ENCODE measurements at places on chromosomes 2 and 18.

DNA sequence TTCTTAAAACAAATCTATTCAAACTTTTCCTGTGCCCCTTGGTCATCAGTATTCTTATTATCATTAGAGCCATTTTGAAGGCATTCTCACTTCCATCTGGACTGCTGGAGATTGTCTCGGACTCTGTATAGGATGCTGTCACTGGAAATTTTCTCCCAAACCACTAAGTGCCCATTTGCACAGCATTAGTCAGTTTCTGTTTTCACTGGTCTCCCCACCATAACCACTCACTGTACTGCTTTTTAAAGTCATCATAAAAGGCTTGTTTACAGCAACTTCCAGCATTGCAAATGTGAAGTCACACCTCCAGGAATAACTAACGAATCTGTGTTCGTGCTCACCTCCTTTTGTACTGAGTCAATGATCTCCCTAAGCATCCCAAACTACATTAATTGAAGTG is 150.9 kb upstream of the SERTAD2 start:
- no peak for DNase-seq

- peak; percentile 40 for DNase-seq
These were observed 91.1 kb upstream of the FZD7 start for GRCh38 chr2:201942531-201942930.

- DNase-seq, result no peak
These were observed 405.2 kb downstream of the NCKAP5 start for GRCh38 chr2:133163111-133163510.

GRCh38 chr2:68203587-68203986 is 45.9 kb downstream of the PNO1 start:
- no peak for DNase-seq

DNA sequence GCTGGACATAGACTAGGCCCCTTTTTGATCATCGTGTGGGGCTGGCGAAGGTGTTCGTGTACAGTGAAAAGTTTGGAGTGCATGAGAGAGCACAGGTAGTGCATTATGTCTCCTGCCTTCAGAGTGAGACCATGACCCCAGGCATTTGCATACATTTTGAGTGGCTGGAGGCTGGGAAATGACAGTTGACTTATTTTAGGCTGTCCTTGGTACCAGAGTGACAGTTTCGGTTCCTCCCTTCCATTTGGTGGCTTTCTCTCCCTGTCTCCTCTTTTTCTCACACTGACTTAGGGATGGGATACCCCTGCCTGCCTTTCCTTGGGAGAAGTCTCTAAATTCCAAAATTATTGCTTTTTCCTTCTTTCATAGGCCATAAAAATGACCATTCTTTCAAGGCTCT is 20.1 kb downstream of the SERPINB12 start:
- no peak for DNase-seq

DNA sequence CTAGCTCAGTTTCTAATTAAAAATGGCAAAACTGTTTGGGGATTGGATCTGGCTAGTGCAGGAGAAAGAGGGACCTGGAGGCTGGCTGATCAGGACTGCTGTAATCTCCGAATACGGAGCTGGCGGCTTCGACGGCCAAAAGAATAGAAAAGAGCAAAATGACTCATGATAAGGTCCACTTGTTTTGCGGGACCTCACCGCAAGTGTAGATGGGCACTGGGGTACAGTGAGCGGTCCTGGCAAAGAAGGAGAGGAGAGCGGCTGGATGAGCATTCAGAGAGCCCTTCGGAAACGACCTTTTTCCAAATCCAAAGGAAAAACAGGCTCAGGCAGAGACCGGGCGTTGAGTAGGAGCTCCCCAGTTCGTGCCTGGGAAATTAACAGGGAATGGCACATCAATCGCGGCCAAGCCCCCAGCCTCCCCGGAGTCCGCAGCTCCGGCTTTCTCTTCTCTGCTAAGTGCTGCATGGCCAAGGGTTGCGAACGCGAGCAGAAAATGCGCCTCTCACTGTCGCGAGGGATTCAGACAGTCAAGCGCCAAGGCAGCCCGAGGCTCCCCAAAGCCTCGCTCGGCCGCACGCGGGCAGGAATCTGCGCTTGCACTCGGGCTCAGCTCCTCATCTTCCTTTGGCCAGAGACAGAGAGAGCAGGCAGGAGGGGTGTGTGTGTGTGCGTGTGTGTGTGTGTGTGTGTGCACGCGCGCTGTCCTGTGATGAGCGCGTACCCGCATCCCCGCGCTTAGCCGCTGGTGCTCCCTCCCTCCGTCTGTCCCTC is 1.8 kb downstream of the DCC start:
- DNase-seq, result peak; percentile 75

DNA sequence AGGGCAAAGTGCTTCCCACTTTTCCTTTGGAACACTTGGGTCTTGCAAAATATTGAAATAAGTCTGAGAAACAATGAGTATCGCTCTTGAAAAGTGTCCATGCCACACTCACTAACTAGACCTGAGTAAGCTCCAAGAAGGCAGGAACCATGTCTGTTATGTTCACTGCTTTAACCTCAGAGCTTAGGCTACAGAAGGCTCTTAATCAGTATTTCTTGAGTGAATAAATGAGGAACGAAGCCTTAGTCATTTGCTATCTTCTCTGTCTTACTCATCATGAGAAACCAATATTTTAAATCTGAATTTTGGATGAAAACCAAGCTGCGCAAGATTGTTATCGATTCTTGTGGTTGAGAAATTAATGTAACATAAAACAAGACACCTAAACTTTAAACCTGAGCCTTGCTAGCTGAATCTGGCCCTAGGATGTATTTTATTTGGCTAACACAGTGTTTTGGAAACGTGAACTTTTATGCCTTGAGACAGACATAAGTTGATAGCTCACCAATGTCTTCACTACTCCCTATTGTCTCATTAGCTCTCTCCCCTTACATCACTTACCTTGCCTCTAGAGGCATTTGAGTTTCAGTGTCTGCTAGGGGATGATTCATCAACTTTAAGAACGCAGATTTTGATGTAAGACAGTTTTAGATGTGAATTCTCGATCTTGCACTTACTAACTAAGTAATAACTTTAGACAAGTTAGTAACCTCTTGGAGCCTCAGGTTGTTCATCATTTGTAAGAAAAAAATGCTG is 392.8 kb upstream of the MEIS1 start:
- DNase-seq, result no peak

Measured in NCI-H446 (cell line).